ENCODE measurements at places on chromosomes 1 and 21.

GRCh38 chr1:150109586-150109985 lies 40.1 kb upstream of the PLEKHO1 start:
- no peak for DNase-seq

- no peak for DNase-seq
Measured at GRCh38 chr1:183953031-183953430, 84.5 kb downstream of the COLGALT2 start.

GRCh38 chr1:54888080-54888733 lies 1.2 kb upstream of the DHCR24 start:
- no peak for DNase-seq

GRCh38 chr1:207314816-207315215 lies 6.7 kb upstream of the CD55 start:
- no peak for DNase-seq

- DNase-seq = no peak
Measured at GRCh38 chr1:9453779-9454418, 85.4 kb upstream of the SLC25A33 start.

DNA sequence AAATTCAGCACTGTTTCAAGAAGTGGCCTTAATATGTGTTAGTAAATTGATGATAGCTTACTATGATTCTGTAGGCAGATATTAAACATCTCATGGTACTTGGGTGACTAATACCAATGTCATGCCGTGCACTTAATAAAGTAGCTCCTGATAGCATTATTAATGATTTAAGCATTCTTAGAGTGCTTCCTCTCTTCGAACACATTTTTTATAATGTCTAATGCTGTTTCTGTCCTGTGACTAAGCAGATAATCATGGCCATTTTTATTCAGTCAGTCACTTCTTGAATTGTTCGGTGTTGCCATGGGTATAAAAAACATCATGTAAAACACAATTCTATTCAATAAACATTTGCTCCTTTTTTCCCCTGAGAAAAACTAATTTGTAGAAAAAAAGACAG lies 804.6 kb upstream of the ADGRL4 start:
- no peak for DNase-seq

- no peak for DNase-seq
Measured at GRCh38 chr1:112794654-112795239, 79.6 kb upstream of the PPM1J start.

- DNase-seq = no peak
Measured at GRCh38 chr1:93695411-93696005, 13.9 kb upstream of the BCAR3 start.

DNA sequence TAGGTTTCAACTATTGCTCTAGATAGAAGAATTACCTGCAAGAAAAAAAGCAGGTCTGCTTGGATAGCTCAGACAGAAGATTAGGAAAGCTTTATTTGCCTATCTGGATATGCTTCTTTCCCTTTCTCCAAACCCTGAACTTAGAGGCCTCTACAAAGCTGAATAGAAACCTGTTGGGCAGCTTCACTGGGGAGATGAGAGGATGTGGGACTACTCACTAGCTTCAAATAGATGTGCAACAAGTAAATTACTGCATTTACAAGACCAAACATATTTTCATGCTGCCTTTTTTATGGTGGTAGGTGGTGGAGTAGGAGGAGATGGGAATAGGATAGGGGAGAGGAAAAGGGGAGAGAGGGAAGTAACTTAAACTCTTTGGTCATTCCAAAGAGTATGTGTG lies 6.4 kb downstream of the CLCA2 start:
- no peak for DNase-seq

- DNase-seq = no peak
Measured at GRCh38 chr1:3149277-3149676, 80.3 kb downstream of the PRDM16 start.

GRCh38 chr1:17582124-17582774 lies 42.8 kb downstream of the ARHGEF10L start:
- no peak for DNase-seq

- no peak for DNase-seq
Measured at GRCh38 chr1:160578175-160578524, 1.1 kb downstream of the CD84 start.

GRCh38 chr1:175675017-175675416 lies 68.4 kb downstream of the TNR start:
- no peak for DNase-seq

GRCh38 chr1:42152119-42152518 lies 1.1 kb upstream of the GUCA2B start:
- DNase-seq = no peak

DNA sequence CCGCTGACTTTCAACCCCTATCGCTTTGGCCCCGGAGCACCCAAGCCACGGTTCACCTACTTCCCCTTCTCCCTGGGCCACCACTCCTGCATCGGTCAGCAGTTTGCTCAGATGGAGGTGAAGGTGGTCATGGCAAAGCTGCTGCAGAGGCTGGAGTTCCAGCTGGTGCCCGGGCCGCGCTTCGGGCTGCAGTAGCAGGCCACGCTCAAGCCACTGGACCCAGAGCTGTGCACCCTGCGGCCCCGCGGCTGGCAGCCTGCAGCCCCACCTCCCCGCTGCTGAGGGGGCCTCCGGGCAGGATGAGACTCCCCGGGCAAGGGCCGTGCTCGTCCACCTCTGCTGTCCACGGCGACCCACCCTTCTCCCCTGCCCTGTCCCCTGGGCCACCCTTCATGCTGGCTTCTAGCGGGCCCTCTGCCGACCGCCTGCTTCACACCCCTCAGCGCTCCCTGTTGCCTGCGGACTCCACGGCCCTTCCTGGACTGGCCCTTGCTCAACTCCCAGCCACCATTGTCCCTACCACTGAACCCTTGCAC lies 92.2 kb upstream of the TRABD2B start:
- no peak for DNase-seq

DNA sequence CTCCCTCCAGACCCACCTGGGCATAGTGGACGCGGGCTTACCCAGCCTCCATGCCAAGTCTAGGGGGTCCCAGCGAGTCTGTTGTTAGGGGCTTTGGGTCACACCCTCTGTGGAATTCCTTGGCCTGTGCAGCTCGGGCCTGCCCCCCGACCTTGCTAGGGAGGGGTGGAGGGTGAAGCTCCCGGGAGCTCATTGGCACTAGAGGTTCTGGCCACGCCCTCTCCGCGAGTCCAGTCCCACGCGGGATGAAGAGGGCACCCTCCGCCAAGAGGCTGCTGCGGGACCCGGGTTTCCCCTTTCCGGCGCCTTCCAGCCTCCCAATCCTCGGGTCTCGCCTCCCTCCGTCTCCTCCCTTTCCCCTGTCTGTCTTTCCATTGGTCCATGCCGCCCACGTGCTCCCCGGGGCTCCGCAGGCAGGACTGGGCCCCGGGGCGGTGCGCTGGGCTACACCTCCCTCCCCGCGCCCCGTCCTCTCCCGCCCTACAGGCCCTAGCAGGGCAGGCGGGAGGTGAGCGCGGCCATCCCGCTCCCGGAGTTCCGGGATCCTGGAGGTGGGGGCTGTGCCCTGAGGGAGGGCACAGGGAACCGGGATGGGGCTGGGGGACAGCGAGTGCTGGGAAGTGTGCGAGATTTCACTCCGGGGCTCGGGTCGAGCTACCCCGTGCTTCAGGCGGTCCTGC lies 3.5 kb downstream of the RUSC1 start:
- DNase-seq = peak; percentile 83

GRCh38 chr1:85413169-85413568 lies 51.8 kb downstream of the DDAH1 start:
- DNase-seq = no peak

DNA sequence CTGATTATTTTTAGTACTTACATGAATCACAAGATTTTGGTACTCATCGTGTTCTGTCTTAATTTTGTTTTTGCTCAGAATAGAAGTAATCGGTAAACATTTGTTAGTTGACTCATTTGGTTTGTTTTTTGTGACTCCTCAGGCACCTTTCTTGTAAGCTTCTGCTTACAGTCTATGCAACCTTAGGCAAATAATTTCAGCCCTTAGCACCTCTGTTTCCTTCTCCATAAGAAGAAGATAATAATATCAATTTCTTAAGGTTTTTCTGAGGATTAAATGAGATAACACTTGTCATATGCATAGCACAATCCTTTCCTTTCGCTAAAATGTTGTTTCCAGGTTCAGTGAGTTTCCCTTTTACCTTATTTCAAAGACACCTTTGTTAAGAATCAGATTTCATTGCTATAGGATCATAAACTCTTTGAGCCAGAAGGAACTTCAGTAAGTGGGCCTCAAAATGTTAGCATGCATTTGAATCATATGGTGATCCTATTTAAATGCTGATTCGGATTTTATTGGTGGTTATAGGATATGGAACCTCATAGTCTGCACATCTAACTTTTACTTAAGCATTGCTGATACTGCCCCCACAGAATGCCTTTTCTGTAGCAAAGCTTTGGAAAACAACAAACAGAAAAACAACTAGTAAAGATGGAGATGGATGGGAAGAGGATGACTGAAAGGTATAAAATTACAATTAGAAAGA lies 272.7 kb upstream of the CACYBP start:
- DNase-seq = no peak

DNA sequence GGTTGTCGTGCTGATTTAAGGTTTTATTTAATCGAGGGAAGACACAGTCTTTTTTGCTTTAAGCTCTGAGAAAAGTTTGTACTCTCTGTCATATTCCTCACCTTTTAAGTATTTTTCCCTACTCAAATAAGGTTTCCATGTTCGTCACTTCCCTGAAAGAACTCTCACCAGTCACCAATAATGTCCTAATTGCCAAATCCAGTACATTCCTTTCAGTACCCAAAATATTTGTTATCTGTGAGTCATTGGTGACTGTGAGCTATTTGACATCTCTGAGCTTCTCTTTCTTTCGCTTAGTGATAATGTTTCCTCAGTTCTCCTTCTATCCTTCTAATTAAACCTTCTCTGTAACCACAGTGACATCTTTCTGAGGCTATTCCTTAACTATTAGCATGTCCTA lies 874.2 kb upstream of the ADGRL2 start:
- no peak for DNase-seq

DNA sequence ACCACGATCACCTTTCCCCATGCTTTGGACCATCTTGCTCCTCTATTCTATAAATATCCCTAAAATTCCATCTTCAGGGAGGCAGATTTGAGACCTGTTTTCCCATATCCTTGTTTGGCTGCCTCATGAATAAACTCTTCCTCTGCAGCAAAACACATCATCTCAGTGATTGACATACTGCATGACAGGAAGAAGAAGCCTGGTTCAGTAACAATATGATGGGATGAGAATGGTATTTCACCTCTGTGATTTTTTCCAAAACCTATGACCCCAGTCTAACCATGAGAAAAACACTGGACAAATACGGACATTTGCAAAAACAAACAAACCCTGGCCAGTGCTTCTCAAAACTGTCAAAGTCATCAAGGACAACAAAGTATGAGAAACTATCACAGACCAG lies 53.8 kb upstream of the ZSWIM5 start:
- no peak for DNase-seq

DNA sequence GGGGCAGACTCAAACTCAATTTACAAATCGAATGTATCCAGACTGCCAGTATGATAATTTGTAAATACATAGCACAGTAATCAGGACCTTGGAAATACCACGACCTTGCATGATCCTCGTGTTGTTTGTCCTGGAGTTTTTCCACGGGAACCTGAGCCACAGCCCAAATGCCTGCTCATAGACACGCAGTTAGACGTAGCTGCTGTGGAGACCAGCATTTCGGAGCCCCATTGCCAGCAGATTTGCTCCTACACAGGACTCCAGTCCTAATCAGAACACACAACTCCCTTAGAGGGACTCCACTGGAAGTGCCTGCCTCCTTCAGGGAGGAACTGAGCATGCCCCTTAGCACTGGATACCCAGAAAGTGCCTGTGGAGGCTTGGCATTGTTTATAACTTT lies 163.2 kb downstream of the GALNT2 start:
- DNase-seq = no peak

GRCh38 chr1:119075614-119076013 lies 64.8 kb downstream of the WARS2 start:
- no peak for DNase-seq

- DNase-seq = no peak
Measured at GRCh38 chr1:9066945-9067807, 2.3 kb downstream of the SLC2A5 start.

Data from NCI-H1092 (cell line).